Peyer's patch (tissue), 4 donors: ENCODE measurements at places on chromosomes 2 and 18. TPM values are rescaled to one million over a fixed set of nuclear protein-coding genes. Genes with fewer than 3 reads are reported as not detected.

Gene CLIP4
- 40.4 TPM for total RNA-seq

Gene UPP2
- total RNA-seq, result not detected

Gene KCNJ13
- 211 TPM for total RNA-seq

Gene PIKFYVE
- total RNA-seq, result 75.1 TPM

DNA sequence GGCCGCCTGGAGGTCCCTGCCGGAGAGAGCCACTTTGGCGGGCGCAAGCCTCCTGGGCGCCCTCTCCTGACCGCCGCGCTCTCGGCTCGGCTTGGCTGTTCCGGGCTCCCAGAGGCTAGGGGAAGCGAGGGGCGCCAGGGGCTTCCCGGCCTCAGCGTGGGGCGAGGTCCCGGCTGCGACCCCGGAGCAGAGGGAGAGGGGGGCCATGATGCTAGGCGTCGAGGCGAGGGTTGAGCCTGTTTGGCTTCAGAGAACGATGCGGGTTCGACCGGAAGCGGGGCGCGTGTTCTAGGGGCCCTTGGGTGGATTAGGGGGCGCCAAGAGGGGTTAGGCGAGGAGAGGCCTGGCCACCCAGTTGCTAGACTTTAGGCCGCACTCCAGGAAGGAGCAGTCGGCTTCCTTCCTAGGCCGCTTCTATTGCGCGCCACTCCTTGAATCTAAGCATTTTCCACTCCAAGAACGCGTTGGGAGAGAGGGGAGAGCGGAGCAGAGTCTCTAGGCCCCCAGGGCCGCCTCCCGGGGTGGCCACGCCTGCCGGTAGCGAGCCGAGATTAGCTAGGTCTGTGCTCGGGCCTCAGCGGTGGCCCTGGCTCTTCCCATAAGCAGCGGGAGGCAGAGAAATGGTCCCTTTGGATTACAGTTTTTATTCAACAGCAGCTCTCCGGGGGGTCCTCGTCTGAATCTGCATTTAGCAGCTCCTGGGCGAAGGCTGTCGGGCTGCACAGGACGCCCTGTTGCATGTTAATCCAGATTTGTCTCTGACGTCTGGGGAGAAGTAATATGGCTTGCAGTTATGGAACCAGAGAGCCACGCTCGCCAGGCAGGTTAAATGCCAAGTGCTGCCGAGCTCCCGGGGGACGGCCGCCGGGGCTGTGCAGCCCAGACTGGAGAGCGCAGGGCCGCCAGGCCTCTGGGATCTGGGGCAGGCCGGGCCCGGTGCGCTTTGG, 11.3 kb downstream of the MEIS1 start:
- DNase-seq, result peak; percentile 47
